ENCODE measurements at places on chromosomes 7 and 10. TPM values are rescaled to one million over a fixed set of nuclear protein-coding genes. Genes with fewer than 3 reads are reported as not detected.

DNA sequence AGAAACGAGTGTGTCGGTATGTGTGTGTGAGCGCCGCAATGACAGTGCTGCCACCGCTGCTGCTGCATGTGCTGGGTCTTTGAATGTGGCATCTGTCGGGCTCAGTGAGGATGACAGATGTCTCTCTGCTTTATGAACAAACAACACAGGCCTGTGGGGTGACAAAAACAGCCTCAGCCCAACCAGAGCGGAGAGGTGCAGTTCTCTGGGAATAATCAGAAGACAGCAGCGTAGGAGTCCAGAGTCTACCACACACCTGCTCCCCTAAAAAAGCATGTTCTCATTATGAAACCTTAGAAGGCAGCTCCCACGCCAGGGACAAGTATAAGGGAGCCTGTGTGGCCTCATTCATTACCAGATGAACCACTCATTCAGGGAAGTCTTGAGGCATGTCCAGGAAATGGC lies 278.3 kb downstream of the KCNMA1 start:
- no peak overlapping the region for H3K4me3 ChIP-seq
- no peaks in the 10 kb centered on the region for H3K27me3 ChIP-seq
- H3K36me3 ChIP-seq = no peaks in the 10 kb centered on the region
- DNase-seq = no peak

GRCh38 chr10:108757946-108758345 lies 1165.4 kb downstream of the XPNPEP1 start:
- H3K4me3 ChIP-seq = no peak overlapping the region
- DNase-seq = no peak
- no peaks in the 10 kb centered on the region for H3K36me3 ChIP-seq
- no peaks in the 10 kb centered on the region for H3K27me3 ChIP-seq
- no peak overlapping the region for H3K27ac ChIP-seq
- H3K4me1 ChIP-seq = no peaks in the 10 kb centered on the region

DNA sequence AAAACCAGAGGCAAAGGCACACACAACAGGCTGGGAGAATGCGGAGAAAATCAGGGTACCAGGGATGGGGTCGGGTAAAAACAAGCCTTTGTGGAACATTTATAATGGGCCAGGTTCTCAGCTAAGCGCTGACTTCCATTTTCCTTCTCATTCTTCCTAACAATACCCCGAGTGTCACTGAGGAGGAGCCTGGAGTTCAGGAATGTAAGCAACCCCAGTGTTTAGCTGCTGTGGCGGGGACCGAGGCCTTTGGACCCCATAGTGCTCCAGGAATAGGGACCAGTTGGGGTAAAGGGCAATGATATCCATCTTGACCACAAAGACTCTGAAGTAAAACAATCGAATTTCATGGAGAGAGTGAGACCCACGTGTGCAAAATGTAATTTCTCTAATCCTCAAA lies 34.2 kb downstream of the GRB10 start:
- DNase-seq = no peak
- no peak overlapping the region for H3K4me3 ChIP-seq
- peaks cover 9% of the 10 kb centered on the region for H3K4me1 ChIP-seq

GRCh38 chr10:89981891-89982290 lies 280.5 kb downstream of the KIF20B start:
- no peak for DNase-seq
- H3K27me3 ChIP-seq = no peaks in the 10 kb centered on the region

DNA sequence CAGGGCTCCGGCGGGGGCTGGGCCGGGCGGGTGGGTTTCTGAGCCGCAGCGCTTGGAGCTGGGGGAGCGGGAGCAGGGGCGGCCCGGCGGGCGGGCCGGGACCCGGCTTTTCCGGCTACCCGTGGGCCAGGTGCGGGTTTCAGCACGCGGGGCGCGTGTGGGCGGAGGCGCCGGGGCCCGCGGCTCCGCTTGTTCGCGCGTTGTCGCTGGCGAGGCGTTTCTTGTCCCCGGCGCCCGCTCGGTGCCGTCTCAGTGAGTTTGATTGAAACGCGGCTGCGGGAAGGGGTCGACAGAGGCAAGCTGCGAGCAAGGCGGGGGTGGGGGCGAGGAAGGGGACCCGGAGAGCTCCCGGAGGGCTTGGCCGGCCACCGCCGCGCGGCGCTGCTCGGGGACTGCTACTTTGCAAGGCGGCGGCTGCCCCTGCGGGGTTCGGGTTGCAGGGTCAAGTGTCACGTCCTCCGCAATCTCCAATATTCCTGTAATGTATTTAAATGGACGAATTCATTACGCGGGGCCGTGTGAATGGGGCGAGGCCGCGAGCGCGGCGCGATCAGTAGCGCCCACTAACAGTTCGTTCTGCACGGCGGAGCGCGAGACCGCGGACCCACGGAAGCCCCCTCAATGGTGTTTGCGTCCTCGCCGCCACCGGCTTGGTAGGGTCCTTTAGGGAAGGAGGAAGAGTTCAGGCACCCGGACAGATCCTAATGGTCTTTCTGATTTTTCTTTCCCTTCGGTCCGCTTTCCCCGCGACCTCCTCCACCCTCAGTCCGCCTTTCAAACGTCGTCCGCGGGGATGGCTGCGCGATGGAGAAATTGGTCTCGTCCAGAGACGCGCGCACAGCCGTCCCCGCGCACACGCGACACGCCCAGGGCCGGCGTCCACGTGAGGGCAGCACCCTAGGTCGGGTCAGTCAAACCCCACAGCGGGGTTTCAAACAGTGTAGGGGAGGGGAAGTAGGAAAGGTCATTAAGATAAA lies 76.9 kb downstream of the INSIG1 start:
- peaks cover 26% of the 10 kb centered on the region for H3K4me1 ChIP-seq
- H3K27ac ChIP-seq = no peak overlapping the region
- DNase-seq = no peak
- no peaks in the 10 kb centered on the region for H3K36me3 ChIP-seq

CTAGE4 gene
- not detected for polyA plus RNA-seq

HYAL4 gene
- polyA plus RNA-seq = 1.7 TPM

DNA sequence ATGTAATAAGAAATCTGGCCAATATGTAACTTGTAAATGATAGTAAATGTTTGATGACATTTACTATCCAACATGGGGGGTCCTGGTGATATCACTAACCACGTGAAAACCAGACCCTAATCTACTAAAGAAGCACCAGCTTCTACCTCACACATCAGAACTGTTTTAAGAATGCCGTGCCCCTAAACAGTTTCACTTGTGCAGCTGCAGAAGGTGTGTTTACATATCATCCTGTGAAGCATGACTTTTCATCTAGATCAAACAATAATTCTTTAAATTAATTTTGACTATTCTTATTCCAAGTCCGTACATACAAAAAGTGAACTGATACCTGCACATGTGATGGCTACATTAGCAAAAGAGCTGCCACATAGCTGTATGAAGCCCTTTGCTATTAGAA lies 61.0 kb downstream of the STEAP1B start:
- H3K4me1 ChIP-seq = peaks cover 1% of the 10 kb centered on the region
- H3K4me3 ChIP-seq = no peak overlapping the region
- DNase-seq = no peak
- H3K27ac ChIP-seq = no peak overlapping the region

- DNase-seq = no peak
- no peak overlapping the region for H3K27ac ChIP-seq
- no peak overlapping the region for H3K4me3 ChIP-seq
- H3K27me3 ChIP-seq = peaks cover 3% of the 10 kb centered on the region
- H3K36me3 ChIP-seq = no peaks in the 10 kb centered on the region
These were observed 771.4 kb downstream of the LRMDA start for GRCh38 chr10:76202777-76203176.

GRCh38 chr10:103854686-103855391 lies 537 bp downstream of the SH3PXD2A start:
- peak overlapping the region; percentile 88 for H3K27ac ChIP-seq
- DNase-seq = peak; percentile 54
- no peaks in the 10 kb centered on the region for H3K36me3 ChIP-seq
- no peaks in the 10 kb centered on the region for H3K27me3 ChIP-seq
- H3K4me3 ChIP-seq = peak overlapping the region; percentile 96

GRCh38 chr7:29147821-29148220 lies 1.5 kb upstream of the CPVL start:
- H3K27me3 ChIP-seq = no peaks in the 10 kb centered on the region
- peak overlapping the region; percentile 68 for H3K27ac ChIP-seq
- no peak overlapping the region for H3K4me3 ChIP-seq
- H3K36me3 ChIP-seq = no peaks in the 10 kb centered on the region
- peaks cover 13% of the 10 kb centered on the region for H3K4me1 ChIP-seq

GRCh38 chr7:97107192-97107800 lies 10.2 kb upstream of the SDHAF3 start:
- no peaks in the 10 kb centered on the region for H3K4me1 ChIP-seq
- H3K27ac ChIP-seq = no peak overlapping the region
- H3K4me3 ChIP-seq = no peak overlapping the region
- H3K36me3 ChIP-seq = no peaks in the 10 kb centered on the region

- no peak overlapping the region for H3K27ac ChIP-seq
- no peaks in the 10 kb centered on the region for H3K36me3 ChIP-seq
- no peaks in the 10 kb centered on the region for H3K27me3 ChIP-seq
- H3K4me1 ChIP-seq = peaks cover 6% of the 10 kb centered on the region
These were observed 47.4 kb downstream of the TNS3 start for GRCh38 chr7:47534322-47535034.

- peaks cover 23% of the 10 kb centered on the region for H3K36me3 ChIP-seq
- peak overlapping the region; percentile 86 for H3K27ac ChIP-seq
- peaks cover 26% of the 10 kb centered on the region for H3K4me1 ChIP-seq
- no peaks in the 10 kb centered on the region for H3K27me3 ChIP-seq
- peak overlapping the region; percentile 20 for H3K4me3 ChIP-seq
These were observed 45.7 kb downstream of the PITRM1 start for GRCh38 chr10:3126741-3127346.

TMEM196 gene
- polyA plus RNA-seq = not detected

DNA sequence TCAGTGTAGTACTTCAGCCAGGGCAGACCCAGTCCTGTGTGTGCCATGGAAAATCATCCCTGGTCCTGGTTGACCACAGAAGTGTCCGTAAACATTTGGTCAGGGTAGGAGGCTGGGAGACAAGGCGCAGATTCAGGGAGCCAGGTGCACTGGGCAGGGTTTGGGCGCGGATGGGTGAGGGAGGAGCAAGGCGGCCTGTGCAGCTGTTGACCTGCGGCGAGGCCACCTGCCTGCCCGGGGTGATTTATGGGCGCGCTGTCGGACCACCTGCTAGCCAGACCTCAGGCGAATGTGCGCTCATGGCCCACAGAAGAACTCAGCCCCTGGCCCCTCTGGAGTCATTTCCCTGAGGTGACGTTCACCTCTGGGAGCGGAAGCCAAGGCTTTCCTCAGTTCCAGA lies 6.6 kb downstream of the SFRP5 start:
- no peak overlapping the region for H3K4me3 ChIP-seq
- H3K36me3 ChIP-seq = no peaks in the 10 kb centered on the region
- no peak for DNase-seq
- H3K27ac ChIP-seq = no peak overlapping the region

DNA sequence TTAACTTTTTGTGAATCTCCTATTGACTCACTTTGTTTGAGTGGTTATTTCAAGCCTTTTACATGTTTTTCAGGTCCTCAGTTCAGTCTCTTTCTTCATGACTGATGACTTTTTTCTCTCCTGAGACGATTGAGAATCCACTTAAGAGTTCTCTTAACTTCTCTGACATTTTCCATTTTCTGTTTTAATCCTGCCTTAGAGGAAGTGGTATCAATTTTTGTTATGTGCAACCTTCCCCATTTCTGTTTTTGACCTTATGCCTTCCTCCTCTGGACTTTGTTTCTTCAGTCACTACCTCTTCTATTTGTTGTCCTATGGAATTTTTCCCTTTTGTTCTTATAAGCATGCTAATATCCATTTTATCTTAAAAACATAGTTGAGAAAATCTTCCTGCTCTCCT lies 2.4 kb downstream of the PSMC2 start:
- no peaks in the 10 kb centered on the region for H3K27me3 ChIP-seq
- no peak overlapping the region for H3K27ac ChIP-seq
- DNase-seq = no peak

DNA sequence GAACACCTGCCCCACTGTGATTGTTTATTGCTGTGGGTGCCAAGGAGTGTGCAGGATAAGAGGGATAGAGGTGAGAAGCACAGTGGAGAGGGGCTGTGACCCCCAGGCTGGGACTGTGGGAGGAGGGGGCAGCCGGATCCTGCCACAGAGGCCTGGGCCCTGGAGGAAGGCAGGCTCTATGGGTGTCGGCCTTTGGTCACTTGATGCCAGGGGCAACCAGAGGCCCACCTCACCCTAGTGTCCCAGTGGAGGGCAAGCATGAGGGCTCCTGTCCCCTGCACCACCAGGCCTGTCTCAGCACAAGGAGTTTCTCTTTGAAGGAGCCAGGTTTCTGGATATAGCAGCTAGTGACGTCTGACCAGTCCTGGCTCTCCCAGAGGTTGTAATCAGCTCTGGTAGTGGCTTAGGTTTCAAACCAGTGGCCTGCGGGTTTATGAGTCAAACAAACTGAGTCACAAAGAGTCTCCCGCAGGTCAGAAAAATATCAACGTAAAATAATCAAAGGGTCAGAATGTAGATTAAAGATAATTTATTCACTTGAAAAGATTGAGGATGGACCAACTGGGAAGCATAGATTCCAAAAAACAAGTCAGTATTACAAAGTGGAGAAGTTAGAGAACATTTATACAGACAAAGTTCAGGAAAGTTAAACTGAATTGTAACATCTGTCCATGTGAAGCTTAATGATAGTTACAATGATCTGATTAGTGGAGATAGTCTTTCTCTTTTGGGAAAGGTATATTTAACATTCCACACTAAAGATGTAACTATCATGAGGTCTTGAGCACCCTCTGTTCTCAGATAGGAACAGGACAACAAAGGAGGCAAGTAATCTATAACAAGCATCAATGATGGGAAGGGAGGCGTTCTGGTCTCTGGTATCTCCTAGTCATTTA lies 37.2 kb upstream of the ZNF488 start:
- H3K4me3 ChIP-seq = no peak overlapping the region
- no peaks in the 10 kb centered on the region for H3K27me3 ChIP-seq
- H3K27ac ChIP-seq = no peak overlapping the region
- no peak for DNase-seq

GRCh38 chr10:109126016-109126415 lies 797.3 kb downstream of the XPNPEP1 start:
- H3K4me3 ChIP-seq = no peak overlapping the region
- no peak for DNase-seq
- H3K4me1 ChIP-seq = no peaks in the 10 kb centered on the region
- no peaks in the 10 kb centered on the region for H3K27me3 ChIP-seq
- no peak overlapping the region for H3K27ac ChIP-seq
- H3K36me3 ChIP-seq = no peaks in the 10 kb centered on the region

- no peak overlapping the region for H3K4me3 ChIP-seq
- no peaks in the 10 kb centered on the region for H3K36me3 ChIP-seq
- peaks cover 3% of the 10 kb centered on the region for H3K27me3 ChIP-seq
- H3K27ac ChIP-seq = no peak overlapping the region
- H3K4me1 ChIP-seq = no peaks in the 10 kb centered on the region
These were observed 111.5 kb downstream of the COL26A1 start for GRCh38 chr7:101474178-101474577.

- H3K4me3 ChIP-seq = no peak overlapping the region
- peaks cover 55% of the 10 kb centered on the region for H3K4me1 ChIP-seq
- peaks cover 4% of the 10 kb centered on the region for H3K36me3 ChIP-seq
- no peak overlapping the region for H3K27ac ChIP-seq
- no peaks in the 10 kb centered on the region for H3K27me3 ChIP-seq
These were observed 11.7 kb downstream of the STAM start for GRCh38 chr10:17655567-17656146.

GJC3 gene
- polyA plus RNA-seq = 0.08 TPM

All from psoas muscle (tissue), 8 donors.